ENCODE measurements at places on chromosomes 5 and 9.

DNA sequence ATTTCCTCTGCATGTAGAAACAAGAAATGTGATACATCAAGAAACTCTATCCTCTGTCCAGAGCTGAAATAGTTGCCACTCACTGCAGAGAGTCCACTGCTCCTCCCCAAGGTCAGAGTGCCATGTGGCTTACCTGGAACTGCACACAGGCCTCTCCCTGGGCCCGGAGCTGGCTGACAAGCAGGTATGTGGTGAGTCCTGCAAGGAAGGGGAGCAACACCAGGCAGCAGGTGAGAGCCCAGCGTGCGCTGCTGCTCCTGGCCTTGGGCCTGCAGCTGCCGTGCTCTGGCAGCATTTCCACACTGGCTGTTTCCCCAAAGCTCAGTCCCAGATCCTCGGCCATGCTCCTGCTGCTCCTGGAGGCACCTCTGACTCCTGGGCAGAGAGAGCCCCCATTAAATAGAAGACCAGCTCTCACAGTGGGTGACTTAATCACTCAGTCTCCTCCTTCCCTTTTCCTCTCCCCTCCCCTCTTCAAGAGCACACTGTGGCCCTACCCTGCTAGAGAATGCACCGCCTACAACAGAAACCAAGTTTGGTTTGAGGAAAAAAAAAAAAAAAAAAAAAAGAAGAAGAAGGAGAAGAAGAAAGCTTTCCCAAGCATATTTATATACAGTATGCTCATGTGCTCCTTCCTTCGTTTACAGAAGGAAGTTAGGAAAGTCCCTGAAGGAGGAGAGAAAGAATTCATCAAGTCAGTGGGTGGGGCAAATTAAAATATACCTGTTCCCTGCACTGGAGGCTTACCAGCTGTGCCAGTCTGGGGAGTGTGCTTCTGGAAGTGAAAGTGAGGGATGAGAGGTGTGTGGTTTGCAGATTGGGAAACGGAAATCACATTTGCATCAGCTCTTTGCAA is at the start of gene TNFSF15:
Gene TNFSF15, minus strand, starts transcription at position 370 of the 856 bp plus-strand sequence. Its CDS starts 27 bp downstream, at position 343.
- DNase-seq, result peak; percentile 20

DNA sequence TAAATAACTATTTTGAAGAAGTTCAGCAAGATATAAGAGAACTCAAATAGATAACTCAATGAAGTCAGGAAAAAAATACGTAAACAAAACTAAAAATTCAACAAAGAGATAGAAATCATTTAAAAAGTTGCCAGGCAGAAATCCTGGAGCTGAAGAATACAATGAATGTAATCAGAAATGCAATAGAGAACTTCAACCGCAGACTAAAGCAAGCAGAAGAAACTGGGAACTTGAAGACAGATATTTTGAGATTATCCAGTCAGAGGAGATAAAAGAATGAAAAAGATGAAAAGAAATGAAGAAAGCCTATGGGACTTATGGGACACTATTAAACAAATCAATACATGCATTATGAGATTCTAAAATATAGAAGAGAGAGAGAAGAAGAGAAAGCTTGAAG is 129.1 kb upstream of the LPAR1 start:
- no peak for DNase-seq

- no peak for DNase-seq
Measured at GRCh38 chr9:124631326-124631725, 124.1 kb upstream of the NR5A1 start.

- no peak for DNase-seq
Measured at GRCh38 chr9:94182532-94182931, 76.6 kb upstream of the ZNF169 start.

GRCh38 chr5:2201832-2202231 is 319.1 kb upstream of the IRX4 start:
- no peak for DNase-seq
